ENCODE measurements at places on chromosomes 12 and 14.

- DNase-seq = no peak
These were observed 17.6 kb upstream of the FAM222A start for GRCh38 chr12:109695961-109696461.

- no peak for DNase-seq
These were observed 323.5 kb downstream of the ALG10 start for GRCh38 chr12:34345801-34346200.

DNA sequence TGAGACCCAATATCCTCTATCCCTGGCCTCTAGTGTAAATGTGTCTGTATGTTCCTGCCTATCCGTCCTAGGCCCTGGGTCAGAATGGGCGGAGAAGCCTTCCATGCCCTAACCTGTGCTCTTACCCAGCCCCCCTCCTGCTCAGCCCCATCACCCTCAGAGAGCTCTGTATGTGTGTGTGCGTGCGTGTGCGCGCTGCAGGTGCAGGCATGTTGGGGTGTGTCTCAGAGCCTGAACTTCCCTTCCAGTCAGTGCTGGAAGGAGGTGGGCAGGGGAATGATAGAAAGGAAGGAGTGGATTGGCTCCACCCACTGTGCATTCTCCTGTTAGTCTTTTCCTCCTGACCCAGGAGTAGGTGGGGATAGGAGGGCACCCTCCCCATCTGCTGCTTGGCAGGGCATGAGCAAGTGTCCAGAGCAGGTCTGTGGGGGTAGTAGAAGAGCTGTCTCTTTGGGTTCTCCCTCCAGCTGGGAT, 7.2 kb downstream of the NAB2 start:
- DNase-seq = no peak

GRCh38 chr12:124822218-124822617, 41.4 kb downstream of the SCARB1 start:
- no peak for DNase-seq

- no peak for DNase-seq
These were observed 55.4 kb downstream of the SCARB1 start for GRCh38 chr12:124808272-124808671.

DNA sequence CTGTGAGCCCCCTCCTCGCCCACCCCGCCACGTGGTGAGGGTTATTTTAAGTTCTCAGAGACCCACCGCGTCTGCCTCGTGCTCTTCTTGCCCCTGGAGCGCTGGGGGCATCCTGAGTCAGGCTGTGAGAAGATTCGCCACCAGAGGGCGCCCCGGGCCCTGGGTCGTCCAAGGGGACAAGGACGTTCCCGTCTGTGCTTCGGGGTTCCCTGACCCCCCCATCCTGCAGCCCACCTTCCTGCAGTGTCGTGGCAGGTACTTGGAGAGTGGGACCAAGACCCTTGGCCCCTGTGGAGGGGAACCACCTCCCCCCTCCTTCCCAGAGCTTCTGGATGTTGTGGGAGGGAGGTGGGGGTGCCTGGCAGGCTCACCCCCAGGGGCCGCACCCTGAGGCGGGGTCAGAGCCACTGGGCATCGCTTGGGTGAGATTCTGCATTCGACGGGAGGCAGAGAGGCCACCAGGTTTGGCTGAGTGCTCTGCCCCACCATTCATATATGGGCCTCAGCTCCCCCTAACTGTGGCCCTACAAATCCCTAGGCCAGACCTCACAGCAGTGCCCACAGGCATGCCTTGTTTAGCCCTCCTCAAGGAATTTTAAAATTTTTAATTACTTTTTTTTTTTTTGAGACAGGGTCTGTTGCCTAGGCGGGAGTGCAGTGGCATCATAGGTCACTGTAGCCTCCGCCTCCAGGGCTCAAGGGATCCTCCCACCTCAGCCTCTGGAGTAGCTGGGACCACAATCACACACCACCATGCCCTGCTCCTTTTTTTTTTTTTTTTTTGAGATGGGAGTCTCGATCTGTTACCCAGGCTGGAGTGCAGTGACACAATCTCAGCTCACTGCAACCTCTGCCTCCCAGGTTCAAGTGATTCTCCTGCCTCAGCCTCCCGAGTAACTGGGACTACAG, 17.0 kb downstream of the RHOF start:
- peak; percentile 86 for DNase-seq

GRCh38 chr12:123363740-123364531, 711 bp downstream of the SBNO1 start:
- DNase-seq = peak; percentile 25

DNA sequence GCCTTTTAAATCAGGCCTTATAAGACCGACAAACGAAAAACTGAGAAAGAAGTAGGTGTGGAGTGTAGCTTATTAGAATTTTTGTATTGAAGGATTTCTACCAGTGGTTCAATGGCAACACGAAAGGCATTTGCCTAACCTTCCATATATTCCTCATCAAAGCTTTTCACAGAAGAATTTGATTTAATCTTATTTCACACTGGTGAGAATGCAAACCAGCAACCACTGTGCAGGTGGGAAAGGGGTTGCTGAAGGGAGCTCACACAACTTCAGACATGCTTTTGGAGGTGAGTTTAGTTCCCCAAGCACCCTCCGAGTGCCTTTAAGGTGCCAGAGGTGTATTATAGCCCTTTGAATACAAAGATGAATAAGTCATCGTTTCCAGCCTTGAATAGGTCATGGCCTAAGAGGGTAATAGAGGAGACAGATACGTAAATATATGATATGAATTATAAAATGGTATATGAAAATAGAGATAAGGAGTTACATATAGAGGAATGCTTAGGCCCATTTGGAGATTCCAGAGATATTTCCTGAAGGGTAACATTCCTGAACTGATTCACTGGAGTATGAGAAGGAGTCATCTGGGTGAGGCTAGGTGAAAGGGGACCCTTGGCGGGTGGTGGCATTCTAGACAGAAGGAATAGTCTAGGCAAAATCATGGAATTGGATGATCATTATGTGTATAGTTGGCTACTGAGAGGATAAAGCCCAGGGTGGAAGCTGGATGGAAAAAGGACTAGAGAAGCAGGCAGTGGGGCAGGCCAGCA, 6.4 kb downstream of the ERP27 start:
- no peak for DNase-seq

GRCh38 chr14:99624971-99625370, 20.0 kb upstream of the HHIPL1 start:
- no peak for DNase-seq

GRCh38 chr12:121331248-121331647, 21.0 kb downstream of the ANAPC5 start:
- no peak for DNase-seq

DNA sequence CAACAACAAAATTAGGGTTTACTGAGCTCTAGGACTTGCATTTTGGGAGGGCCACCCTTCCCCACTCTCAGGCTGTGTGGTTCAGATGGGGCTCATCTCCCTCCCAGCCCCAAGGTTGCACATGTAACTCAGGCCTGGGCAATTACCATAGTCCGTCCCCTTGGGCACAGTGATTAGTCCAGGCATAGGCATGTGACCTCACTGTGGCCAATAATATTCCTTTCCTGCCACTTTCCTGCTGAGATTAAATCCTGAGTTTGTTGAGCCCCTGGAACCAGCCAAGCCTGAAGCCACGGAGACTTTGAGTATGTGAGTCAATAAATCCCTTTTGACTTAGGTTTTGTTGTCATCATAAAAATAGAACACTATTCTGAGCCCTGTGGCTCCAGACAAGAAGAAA, 113.0 kb downstream of the AACS start:
- no peak for DNase-seq

GRCh38 chr12:24718617-24719016, 230.3 kb downstream of the BCAT1 start:
- DNase-seq = no peak

DNA sequence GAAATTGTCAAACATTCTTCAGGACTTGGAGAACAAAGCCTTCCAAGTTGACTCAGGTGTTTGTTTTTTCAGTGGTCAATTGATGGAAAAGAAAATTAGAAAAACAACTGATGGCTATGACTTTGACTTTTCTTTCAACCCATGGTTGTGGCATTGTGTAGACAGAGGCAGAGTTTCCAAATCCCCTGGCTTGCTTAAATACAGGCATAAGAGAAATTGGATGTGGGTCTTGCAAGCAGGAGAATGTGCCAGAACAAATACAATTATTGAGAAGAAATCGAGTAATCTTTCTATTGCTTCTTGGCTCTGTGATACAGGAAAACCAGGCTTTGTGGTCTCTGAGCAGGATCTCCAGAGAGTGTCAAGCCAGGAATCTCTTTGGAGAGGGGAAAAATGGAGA, 40.9 kb upstream of the FRMD6 start:
- DNase-seq = no peak

DNA sequence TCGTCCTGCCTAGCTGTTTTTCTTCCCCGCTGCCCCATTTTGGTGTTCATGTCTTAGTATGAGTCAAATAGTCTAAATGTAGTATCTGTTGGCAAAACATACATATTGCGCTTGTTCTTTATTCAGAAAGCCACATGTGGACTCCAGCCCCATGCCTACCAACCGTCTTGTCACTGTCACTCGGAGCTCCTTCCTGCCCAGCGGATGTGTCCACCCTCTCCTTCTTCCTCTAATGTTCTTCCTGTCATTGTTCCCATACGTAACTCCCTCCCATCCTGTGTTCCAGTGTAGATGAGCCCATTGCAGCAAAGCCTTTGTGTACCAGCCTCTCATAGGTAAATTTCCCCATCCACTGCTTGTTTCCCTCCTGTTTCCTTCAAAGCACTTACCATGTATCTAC, 120.5 kb downstream of the TMX1 start:
- DNase-seq = no peak

- no peak for DNase-seq
These were observed 63.7 kb downstream of the SLC24A4 start for GRCh38 chr14:92386637-92387036.

DNA sequence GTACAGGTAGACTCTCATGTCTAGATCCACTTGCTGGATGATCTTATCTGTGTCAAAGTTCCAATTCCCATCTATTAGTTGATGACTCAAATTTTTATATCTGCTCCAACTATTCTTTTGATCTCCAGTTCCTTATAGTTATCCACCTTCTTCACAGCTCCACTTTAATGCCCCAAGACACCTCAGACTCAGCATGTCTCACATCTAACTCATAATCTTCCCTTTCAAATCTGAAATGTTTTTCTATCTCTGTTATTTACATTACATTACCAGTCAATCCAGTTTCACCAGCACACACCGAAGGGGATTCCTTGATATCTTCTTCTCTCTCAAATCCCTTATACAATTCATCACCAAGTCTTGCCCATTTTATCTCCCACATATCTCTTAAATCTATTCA, 3.7 kb upstream of the METAP2 start:
- no peak for DNase-seq

GRCh38 chr12:2152134-2152533, 99.3 kb downstream of the CACNA1C start:
- DNase-seq = no peak

GRCh38 chr12:103833095-103833775, 7.8 kb downstream of the NT5DC3 start:
- DNase-seq = no peak

DNA sequence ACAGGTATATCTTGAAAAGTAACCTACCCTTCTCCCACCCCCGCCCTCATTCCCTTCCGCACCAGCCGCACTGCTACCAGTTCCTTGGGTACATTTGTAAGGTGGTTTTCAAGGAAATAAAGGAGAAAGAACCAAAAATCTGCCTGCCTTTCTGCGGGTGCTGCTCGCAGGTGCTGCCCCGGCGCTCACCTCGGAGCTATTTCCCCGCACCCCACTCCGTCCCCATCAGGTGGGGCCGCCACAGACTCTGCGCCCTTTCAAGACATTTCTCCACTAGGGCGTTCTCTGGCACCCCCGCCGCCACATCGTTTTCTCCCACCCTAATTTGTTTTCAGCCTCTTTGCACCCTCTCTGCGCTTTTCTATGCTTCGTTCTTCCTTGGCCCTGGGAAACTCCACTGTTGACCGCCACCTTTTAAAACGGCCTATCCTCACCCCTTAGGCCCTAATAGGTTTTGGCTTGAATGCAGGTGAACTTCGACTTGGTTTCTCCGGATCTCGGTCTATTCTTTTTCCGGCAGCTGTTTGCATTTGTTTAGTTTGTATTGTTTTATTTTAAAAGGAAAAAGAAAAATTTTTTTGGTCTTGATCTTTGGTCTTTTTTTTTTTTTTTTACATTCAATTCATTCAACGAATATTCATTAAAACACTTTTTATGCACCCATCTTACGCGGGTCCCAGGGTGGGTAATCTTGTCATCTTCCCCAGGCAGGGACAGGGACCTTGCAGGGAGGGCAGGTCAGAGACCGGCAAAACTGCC, 3.0 kb downstream of the VSX2 start:
- no peak for DNase-seq

DNA sequence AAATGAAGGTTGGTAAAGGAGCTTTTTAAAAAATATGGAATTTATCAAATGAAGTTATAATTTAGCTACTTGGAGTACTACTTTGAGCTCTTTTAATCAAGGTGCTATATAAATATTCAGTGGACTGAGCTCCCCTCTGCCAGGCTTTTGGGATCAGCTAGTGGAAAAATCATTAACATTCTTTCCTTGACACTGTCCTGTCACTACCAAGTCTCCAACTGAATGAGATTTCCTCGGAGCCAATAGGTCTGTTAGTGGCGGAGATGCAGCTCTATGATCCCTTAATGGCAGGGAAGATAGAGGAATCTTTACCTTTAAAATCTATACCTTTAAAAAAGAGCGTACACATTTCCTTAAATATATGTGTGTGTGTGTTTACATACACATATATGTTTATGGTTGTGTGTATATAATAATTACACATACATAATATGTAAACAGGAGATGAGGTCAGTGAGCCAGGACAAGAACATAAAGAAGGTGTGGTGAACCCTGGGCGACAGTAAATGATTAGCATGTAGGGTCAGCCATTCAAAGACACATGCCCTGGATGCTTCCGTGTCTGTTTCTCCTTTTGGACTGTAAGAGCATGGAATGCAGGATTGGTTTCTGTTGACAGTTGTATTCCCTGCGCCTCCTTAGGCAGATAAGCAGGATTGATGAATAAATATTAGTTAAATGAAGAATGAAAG, 47.7 kb upstream of the ATP2A2 start:
- no peak for DNase-seq

GRCh38 chr14:35046751-35047536, 872 bp downstream of the FAM177A1 start:
- DNase-seq = no peak

- DNase-seq = no peak
These were observed 14.5 kb downstream of the FOXG1 start for GRCh38 chr14:28780843-28781820.

DNA sequence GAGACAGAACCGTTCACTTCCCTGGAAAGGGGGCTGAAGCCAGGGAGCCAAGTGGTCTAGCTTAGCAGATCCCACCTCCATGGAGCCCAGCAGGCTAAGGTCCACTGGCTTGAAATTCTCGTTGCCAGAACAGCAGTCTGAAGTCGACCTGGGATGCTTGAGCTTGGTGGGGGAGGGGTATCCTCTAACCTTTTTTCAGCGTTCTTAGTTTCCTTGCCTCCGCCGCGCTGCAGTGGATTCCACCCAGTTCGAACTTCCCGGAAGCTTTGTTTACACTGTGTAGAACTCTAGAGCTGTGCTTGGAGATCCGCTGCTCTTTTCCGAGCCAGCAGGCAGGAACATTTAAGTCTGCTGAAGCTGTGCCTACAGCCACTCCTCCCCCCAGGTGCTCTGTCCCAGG, 45.2 kb upstream of the FKBP4 start:
- DNase-seq = no peak

- no peak for DNase-seq
These were observed 99.6 kb upstream of the KRR1 start for GRCh38 chr12:75611041-75611440.

All from stimulated activated CD4-positive, alpha-beta T cell treated with anti-CD3 and anti-CD28 coated beads, Interleukin-1b, Interleukin-23, amount 100 ng/mL, for 48 hours (primary cell).